Type B pancreatic cell (in vitro differentiated cells): ENCODE measurements at places on chromosomes 4 and X.

DNA sequence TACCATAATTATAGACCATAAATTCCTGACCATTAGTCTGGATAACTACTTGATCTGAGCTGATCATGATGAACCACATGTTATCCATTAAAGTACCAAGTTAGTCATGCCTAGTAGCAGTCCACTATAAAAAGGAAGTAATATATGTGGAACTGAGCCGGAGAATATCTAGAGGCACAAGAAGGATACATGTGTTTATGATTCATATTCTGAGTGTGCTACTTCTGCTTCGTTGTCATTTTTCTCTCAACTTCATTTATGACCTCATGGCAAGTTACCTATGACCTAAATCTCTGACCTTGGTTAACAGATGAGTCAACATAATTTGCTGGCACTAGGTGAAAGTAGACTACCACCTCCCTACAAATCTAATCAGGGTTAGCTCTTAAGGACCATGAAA, 56.5 kb upstream of the ANKRD17 start:
- no peak for DNase-seq
- no peak overlapping the region for H3K27ac ChIP-seq
- H3K36me3 ChIP-seq = no peaks in the 10 kb centered on the region
- no peaks in the 10 kb centered on the region for H3K27me3 ChIP-seq

- no peaks in the 10 kb centered on the region for H3K36me3 ChIP-seq
- H3K27ac ChIP-seq = no peak overlapping the region
- no peak for DNase-seq
- H3K4me3 ChIP-seq = no peak overlapping the region
Observed at GRCh38 chr4:5927747-5928146, 34.9 kb upstream of the CRMP1 start.

GRCh38 chr4:22348410-22348809, 167.5 kb downstream of the ADGRA3 start:
- DNase-seq = no peak
- no peak overlapping the region for H3K27ac ChIP-seq
- H3K36me3 ChIP-seq = no peaks in the 10 kb centered on the region

- H3K27me3 ChIP-seq = peaks cover 18% of the 10 kb centered on the region
- DNase-seq = no peak
- no peak overlapping the region for H3K27ac ChIP-seq
- no peak overlapping the region for H3K4me3 ChIP-seq
Observed at GRCh38 chr4:110904435-110905065, 281.7 kb upstream of the PITX2 start.

DNA sequence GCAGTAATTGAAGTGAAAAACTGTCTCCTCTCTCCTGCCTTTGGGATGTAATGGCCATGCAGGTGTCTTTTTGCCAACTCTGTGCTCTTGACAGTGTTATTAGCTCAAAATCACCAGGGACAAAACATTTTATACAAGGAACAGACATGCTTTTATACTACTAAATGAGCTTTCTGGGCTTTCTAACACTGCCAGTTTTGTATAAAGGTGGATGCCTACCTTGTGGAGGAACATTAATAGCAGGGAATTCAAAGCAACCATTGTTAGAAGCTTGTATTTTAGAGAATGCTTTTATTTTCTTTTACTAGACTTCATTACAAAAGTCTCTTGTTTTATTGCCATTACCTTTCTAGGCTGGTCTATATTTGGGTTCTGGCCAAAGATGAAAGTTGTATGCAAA, 54.7 kb upstream of the ARSJ start:
- H3K27me3 ChIP-seq = no peaks in the 10 kb centered on the region
- no peak for DNase-seq
- no peaks in the 10 kb centered on the region for H3K36me3 ChIP-seq
- no peak overlapping the region for H3K4me3 ChIP-seq

DNA sequence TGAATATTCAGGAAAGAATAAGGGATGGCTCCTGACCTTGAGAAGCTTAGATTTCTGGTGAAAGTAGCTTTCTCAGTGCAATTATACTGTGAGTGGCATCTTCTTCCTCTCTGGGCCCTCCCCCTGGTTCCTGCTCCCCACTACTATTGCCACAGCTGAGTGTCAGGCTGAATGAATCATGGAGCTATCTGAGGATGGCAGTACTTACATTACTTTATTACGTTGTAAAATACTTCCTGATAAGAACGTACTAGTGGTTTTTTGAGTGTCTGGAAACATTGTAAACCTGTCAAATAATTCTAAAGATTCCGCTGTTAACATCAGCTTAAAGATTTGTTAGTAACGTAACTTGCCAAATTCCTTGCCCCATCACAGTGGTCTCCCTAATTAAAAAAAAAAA, 36.2 kb downstream of the ARHGAP10 start:
- no peaks in the 10 kb centered on the region for H3K27me3 ChIP-seq
- no peak overlapping the region for H3K4me3 ChIP-seq
- peaks cover 24% of the 10 kb centered on the region for H3K4me1 ChIP-seq
- no peak for DNase-seq
- no peak overlapping the region for H3K27ac ChIP-seq

GRCh38 chr4:160026721-160027120, 923.8 kb downstream of the RAPGEF2 start:
- H3K27me3 ChIP-seq = no peaks in the 10 kb centered on the region
- H3K4me1 ChIP-seq = no peaks in the 10 kb centered on the region
- no peaks in the 10 kb centered on the region for H3K36me3 ChIP-seq
- H3K4me3 ChIP-seq = no peak overlapping the region

- H3K27ac ChIP-seq = no peak overlapping the region
- DNase-seq = no peak
- H3K27me3 ChIP-seq = no peaks in the 10 kb centered on the region
- H3K36me3 ChIP-seq = no peaks in the 10 kb centered on the region
- H3K4me1 ChIP-seq = no peaks in the 10 kb centered on the region
Observed at GRCh38 chr4:61671599-61671998, 471.5 kb downstream of the ADGRL3 start.

GRCh38 chr4:139898293-139898692, 232.7 kb downstream of the MGST2 start:
- no peaks in the 10 kb centered on the region for H3K36me3 ChIP-seq
- no peaks in the 10 kb centered on the region for H3K27me3 ChIP-seq
- H3K27ac ChIP-seq = no peak overlapping the region
- DNase-seq = no peak

- H3K27ac ChIP-seq = no peak overlapping the region
- H3K4me3 ChIP-seq = no peak overlapping the region
- H3K27me3 ChIP-seq = no peaks in the 10 kb centered on the region
- no peak for DNase-seq
- H3K4me1 ChIP-seq = no peaks in the 10 kb centered on the region
Observed at GRCh38 chrX:24080704-24081103, 25.9 kb downstream of the EIF2S3 start.

DNA sequence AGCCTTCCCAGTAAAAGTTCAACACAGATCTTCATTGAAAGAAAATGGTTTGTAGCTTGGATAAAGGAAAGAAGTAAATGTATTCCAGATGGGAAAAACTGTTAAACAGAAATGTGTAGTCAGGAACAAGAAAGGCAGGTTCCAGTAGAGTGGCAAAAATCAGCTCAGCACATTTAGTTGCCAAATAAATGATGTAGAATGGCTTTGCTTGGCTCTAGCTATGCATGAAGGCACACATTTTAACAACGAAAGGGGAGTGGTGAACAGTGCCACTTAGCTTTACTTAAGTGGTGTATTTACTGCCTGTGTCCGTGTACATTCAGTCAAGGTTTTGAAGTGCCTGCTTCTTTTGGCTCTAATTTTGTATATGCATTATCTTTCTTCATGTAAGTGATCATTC, 644.5 kb upstream of the ATOH1 start:
- H3K27me3 ChIP-seq = no peaks in the 10 kb centered on the region
- no peaks in the 10 kb centered on the region for H3K36me3 ChIP-seq
- no peak overlapping the region for H3K4me3 ChIP-seq
- H3K4me1 ChIP-seq = peaks cover 14% of the 10 kb centered on the region

DNA sequence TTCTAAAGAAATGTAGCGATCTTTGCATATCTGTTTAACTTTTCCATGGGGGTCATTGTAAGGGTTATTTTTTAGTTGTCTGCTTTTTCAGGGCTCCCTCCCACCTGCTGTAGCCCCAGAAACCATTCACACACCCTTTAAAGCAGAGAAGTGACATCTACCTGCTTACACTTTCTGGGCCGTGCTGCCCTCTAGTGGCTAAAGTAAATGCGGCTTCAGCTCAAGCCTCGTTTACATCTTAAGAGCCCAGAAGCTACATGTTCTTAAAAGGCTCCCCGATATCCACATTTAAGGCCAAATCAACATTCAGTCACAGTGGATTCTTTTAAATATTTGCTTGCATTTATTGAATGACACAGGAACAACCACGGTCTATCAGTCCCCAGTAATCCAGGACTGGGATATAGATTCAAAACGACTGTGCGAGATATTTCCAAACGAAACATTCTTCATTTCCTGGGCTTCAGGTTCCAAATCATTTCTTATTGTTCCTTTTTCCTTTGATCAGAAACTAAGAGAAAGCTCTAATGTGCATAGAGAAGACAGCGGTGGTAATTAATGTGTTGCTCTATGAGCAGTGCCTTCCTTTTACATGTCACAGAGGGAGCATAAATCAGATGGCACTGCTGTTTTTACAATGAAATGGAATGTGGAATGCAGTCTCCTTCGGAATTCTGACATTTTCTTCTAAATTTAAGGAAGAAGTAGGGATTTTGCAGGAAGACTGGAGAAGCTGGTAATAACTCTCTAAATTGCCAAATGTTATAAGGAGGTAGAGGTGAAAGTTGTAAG, 119.9 kb downstream of the RASGEF1B start:
- H3K27me3 ChIP-seq = peaks cover 16% of the 10 kb centered on the region
- peaks cover 20% of the 10 kb centered on the region for H3K4me1 ChIP-seq
